ENCODE measurements at places on chromosomes 3 and 15.

GRCh38 chr3:73614419-73614818 lies 10.3 kb downstream of the PDZRN3 start:
- peak; percentile 53 for DNase-seq

- DNase-seq, result no peak
These were observed 62.2 kb upstream of the PAQR5 start for GRCh38 chr15:69236505-69236904.

- DNase-seq, result no peak
These were observed 384.0 kb upstream of the TGFBR2 start for GRCh38 chr3:30222441-30222840.

DNA sequence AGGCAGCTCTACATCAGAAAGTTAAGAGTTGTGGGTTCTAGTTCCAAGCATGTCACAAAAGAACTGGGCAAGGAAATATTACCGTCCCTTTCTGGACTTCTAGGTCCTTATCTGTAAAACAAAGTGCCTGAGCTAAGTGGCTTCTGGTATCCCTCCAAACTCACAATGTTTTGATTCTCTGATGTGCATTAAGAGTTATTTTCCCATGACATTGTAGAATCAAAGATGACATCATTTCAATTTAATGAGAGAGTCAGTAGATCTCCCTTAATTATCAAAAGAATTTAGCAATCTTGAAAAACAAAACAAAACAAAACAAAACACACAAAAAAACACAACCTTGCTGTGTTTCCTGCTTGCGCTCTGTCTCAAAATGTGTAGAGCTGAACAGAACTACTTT lies 88.7 kb downstream of the DUT start:
- no peak for DNase-seq

DNA sequence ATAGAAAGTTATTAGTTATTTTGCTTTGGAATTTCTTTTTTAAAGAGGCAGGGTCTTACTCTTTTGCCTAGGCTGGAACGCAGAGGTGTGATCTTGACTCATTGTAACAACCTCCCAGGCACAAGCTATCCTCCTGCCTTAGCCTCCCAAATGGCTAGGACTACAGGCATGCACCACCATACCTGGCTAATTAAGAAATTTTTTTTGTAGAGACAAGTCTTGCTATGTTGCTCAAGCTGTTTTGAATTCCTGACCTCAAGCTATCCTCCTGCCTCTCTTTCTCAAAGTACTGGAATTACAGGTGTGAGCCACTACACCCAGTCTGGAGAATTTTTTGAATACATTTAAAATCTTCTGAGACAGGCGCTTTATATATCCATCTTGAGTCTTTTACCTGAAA lies 49.5 kb downstream of the IQGAP1 start:
- no peak for DNase-seq

- DNase-seq, result peak; percentile 24
These were observed 114.7 kb downstream of the GADL1 start for GRCh38 chr3:30779686-30780287.

DNA sequence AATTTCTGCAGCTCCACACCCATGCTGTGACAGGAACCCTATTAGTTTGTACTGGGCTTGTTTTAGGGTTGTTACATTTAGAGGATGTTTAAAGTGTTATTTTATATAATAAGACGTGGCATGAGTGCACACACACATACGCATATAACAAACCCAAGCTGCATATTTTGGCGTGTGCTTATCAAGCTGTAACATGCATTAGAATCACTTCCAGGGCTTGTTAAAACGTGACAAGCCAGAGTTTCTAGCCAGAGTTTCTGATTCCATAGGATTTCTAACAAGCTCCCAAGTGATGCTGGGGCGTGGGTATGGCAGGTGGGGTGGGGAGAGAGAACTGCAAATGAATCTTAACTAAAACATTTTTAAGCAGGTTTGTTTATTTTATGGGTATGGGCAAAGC lies 17.4 kb downstream of the ONECUT1 start:
- DNase-seq, result no peak

DNA sequence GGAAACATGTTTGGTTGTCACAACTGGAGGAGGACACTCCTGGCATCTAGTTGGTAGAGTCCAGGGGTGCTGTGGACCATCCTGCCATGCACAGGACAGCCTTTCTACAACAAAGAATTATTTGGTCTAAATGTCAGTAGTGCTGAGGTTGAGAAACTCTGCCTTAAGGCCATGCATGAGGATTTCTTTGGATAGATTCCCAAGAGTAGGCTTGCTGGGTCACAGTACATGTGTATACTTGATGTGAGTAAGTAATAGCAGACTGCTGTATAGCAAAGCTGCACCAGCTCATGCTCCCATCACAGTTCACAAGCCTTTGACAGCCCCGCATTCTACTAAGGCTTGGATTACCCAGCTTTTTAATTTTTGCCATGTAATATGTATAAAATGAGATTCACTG lies 151.3 kb downstream of the MFSD1 start:
- no peak for DNase-seq

GRCh38 chr15:66771351-66771650 lies 69.3 kb downstream of the SMAD6 start:
- DNase-seq, result no peak

- DNase-seq, result no peak
These were observed 1026.8 kb upstream of the NR2F2 start for GRCh38 chr15:95303713-95304112.

- no peak for DNase-seq
These were observed 704.2 kb downstream of the OTOL1 start for GRCh38 chr3:162200836-162201235.

DNA sequence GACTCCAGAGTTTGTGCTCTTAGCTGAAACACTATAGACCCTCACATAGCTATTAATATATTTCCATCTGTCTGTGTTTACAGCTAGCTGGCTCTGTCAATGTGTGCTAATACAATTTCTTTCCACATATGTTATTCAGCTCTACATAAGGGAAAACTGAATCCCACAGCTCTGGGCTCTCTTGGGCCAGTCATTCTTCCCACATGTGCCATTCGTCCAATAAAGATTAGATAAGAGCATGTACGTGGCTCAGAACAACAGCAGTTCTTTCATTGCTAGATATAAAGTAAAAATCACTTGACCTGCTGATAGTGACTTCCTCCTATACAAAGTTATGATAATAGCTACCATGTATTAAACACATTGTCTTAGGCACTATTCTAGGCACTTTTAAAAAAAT lies 2.8 kb upstream of the ILDR1 start:
- no peak for DNase-seq

DNA sequence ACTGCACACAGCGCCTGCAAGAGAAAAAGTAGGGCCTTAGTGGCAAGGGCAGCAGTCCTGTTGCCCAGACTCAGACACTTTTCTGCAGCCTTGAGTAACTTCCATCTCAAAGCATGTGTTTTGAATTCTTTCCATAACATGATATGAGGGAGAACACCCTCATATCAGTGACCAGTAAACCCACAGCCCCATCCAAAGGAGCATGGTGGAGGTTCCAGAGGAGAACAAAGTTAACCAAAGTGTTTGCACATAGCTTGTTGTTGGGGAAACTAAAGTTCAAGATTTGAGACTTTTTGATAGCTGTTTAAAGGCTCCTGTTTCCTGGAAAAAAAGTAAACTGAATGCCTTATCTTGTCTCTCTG lies 74.2 kb downstream of the OCA2 start:
- DNase-seq, result no peak

DNA sequence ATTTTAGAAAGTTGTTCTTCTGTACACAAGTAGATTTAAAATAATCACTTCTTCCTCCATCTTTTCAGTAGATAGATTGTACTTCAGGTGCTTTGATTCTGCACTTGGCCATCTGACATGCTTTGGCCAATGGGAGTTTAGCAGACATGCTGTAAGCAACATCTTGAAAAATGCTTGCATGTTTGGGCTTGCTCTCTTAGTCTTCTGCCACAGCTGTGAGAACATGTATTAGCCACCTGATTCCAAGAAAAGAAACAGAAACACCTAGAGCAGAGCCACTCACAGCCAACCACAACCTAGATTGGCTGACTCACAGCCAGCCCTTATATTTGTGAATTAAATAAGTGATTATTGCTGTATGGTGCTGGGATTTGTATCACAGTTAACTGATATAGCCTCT lies 70.2 kb upstream of the GADL1 start:
- no peak for DNase-seq

- DNase-seq, result no peak
These were observed 82.1 kb downstream of the MYO1E start for GRCh38 chr15:59290295-59291212.

Measured in ELF-1 (cell line).